ENCODE measurements at places on chromosomes 5 and 9. TPM values are rescaled to one million over a fixed set of nuclear protein-coding genes. Genes with fewer than 3 reads are reported as not detected.

DNA sequence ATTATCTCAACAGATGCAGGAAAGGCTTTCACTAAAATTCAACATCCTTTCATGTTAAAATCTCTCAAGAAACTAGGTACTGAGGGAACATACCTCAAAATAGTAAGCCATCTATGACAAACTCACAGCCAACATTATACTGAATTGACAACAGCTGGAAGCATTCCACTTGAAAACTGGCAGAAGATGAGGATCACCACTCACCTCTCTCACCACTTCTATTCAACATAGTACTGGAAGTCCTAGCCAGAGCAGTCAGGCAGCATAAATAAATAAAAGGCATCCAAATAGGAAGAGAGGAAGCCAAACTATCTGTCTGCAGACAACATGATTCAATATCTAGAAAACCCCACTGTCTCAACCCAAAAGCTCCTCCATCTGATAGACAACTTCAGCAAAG, 203.6 kb upstream of the GRAMD2B start:
- DNase-seq, result no peak

The LCN9 gene
- total RNA-seq, result not detected

DNA sequence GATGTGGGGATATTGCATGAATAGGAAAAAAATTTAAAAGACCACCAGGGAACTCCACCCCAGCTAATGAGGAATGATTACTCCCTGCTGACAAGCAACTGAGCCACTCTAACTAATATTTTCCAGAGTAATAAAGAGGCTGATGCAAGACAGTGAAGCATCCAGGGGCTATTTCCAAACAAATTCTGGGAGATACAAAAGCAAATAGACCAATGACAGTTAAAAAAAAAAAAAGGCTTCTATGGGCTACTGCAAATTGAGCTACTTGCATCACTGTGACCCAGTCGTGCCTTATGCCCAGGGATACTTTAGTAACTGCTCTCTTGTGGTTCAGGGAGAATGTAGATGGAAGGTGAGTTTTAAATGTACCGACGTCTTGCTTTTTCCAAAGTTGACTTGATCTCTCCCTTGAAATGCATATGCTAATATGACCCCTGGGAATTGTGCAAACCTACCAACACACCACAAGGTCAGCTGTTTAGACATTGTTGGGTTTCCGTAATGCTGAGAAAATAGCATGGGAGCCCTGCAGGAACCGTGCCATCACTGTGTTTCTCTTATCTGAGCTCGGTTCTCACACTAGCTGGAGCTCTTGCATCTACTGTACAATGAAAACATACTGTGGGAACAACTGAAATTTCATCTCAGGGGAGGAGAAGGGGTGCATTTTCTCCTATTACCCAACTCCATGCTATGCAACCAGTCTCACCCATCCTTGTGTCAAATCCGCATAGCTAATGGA, 250.6 kb upstream of the MAP3K1 start:
- no peak for DNase-seq

- no peak for DNase-seq
Observed at GRCh38 chr9:122342323-122343050, 28.3 kb upstream of the PTGS1 start.
